ENCODE measurements at places on chromosomes 3 and 15.

- DNase-seq = no peak
Measured at GRCh38 chr15:62126364-62126763, 38.7 kb downstream of the C2CD4B start.

DNA sequence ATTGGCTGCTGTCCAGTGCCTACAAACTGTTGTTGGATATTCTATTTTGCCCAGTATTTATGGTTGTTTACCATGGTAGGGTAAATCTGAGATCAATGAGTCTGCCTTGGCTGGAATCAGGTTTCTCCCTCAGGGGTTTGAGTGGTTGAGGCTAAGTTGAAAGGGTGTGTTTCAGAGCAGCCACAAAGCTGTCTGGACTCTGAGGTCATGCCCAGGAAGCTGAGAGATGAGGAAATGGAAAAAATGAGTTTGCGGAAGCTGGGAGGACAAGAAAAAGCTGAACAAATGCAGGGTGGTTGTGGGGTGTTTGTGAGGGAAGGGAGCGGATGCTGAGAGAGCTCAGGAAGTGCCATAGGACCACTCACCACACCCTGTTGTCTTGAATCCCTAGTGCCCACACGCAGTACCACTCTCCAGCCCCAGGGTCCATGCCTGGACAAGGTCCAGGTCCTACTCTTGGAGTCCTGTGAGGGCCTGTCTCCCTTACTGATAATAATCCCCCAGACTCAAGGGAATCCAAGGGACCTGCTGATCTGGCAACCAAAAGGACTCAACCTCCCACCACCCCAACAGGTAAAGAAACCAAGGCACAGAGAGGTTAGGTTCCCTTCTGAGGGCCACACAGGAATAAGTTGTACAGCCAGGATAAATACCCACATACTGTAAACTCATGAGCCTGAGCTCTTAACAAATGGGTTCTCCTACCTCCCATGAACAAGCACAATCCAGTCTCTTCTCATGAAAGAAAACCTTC is 81.6 kb downstream of the PPCDC start:
- no peak for DNase-seq

DNA sequence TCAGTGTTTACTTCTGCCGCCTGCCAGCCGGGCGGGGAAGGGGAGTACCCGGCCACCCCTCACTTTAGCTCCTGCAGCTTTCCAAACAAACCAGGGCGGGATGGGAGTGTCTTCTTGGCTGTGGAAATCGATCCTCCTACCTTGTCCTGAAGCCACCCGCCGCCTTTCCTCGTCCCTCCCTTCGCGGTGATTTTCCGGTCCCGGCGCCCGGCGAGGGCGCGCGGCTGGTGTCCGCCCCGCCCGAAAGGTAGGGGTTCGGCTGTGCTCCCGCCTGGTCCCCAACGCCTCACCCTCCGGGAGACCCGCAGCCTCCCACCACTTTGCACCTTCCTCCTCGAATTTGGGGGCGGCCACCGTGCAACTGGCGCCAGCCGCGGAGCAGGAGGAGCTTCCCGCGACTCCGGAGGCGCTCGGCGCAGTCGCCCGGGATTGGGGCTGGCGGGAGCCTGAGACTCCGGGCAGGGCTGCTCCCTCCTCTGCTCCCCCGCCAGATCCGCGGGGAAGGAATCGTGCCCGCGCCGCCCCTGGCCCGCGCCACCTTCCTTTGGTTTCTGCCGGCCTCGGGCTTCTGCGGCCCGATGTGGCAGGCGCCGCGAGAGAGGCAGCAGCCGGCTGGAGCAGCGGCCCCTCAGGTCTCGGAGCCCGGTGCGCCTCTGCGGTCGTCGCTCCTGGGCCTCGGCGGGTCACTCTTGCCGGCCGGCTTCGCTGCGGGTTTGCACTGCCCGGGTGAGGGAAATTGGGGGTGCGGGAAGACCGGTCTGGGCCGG is 30.7 kb upstream of the ST3GAL6 start:
- peak; percentile 70 for DNase-seq

GRCh38 chr3:55675478-55675877 is 188.4 kb upstream of the WNT5A start:
- DNase-seq = no peak

- DNase-seq = no peak
Measured at GRCh38 chr15:74892313-74892712, 2.5 kb downstream of the MPI start.

GRCh38 chr3:58044691-58045483 is 36.7 kb downstream of the FLNB start:
- no peak for DNase-seq

DNA sequence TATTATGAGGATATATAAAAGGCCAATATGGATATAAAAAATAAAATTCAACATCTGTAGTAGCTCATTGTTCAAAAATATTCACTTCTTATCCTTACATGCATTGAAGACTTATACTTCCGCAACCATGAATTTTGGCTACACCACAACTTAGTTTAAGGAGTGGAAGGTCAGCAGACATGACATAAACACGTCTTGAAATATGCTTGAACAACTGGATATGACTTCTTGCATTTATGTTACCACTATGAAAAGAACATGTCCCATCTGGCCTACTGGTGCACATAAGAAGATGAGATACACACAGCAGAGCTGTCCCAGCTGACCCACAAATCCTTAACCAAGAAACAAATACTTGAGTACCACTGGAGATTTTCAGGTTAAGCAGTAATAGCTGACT is 52.1 kb downstream of the MYO9A start:
- no peak for DNase-seq

DNA sequence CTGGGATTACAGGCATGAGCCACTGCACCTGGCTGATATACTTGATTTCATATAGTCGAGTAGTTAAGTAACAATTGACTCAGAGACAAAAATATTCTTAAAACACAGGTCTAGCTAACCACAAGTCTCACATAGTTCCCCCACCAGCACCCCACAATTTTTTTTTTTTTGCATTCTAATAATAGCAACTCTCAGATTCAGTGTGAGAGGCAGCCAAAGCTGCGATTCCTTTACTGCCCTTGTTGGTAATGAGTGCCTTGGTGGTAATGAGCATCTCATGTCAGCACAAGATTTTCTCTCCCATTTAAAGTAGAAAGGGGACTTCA is 72.5 kb downstream of the WWTR1 start:
- no peak for DNase-seq

DNA sequence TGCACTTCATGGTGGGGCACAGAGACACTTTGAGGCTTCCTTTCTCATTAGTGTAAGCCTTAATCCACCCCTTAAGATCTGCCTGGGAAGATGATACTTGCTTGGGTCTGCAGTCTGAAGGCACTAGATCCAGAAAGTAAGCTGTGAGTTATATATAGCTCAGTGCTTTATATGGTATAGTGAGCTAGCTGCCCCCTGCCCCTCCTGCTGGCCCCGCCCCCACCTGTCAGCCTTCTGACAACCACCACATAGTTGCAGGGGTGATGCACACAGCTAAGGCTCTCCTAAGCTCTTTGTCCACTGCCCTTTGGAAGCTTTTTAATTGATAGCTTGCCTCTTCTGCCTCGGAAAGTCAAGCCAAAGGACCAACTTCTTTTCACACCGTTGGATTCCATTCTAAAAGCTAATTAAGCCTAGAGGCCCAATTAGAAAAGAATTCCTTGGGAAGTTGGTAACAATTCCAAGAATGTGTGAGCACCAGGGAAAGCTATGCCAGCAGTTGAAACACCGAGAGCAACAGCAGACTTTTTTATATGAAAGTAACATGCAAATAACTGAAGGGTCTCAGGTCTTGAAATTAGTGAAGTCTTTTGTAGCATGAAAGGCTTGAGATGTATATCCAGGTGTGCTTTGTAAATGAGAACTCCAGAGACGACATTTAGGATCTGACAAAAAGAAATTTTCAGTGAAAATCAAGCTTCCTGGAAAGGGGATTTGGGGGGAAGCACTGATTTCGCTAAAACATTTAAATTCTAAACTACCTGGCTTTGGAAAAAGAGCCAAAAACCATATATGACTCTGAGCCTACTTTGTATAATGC is 2.3 kb downstream of the TPM1 start:
- DNase-seq = no peak

- peak; percentile 16 for DNase-seq
Measured at GRCh38 chr3:114848643-114849350, 298.3 kb downstream of the ZBTB20 start.

GRCh38 chr3:52176951-52177700 is 20.8 kb upstream of the ALAS1 start:
- DNase-seq = no peak

GRCh38 chr3:51686512-51687215 is 15.6 kb downstream of the TEX264 start:
- DNase-seq = no peak

DNA sequence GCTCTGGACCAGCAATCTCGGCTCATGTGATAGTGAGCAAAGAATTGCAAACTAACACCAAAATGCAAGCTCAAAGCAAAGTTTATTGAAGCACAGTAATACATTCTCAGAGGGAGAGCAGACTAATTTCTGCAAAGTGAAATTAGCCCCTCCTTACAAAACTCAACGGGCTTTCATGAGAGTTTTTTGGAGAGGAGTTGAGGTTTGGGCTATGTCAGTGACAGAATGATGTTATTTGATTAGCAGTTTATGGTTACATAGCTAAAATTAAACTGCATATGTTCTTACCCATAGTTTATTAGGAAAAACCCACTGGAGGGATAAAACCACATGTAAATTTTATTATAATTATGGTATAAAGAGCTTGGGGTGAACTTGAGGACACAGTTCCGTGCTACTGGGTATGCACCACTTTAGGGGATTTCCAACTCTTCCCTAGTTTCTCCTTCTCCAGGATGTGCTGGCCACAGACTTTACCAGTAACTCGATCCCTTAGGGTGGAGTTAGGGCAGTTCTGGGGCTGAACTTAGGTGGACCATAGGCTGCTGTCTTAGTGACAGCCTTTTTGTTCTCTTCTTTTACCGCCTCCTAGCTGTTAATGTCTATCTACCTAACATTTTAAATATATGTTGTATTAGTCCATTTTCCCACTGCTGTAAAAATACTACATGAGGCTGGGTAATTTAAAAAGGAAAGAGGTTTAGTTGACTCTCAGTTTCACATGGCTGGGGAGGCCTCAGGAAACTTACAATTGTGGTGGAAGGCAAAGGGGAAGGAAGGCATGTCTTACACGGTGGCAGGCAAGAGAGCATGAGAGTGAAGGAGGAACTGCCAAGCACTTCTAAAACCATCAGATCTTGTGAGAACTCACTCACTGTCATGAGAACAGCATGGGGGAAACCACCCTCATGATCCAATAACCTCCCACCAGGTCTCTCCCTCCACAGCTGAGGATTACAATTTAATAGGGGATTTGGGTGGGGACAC is 8.9 kb upstream of the AADACL2 start:
- DNase-seq = no peak

- peak; percentile 43 for DNase-seq
Measured at GRCh38 chr3:114333180-114333922, 39.5 kb downstream of the TIGIT start.

Data from brain (organoid and tissue), 16 donors.